Posterior vena cava (tissue), 2 donors: ENCODE measurements at places on chromosomes 6 and 20. TPM values are rescaled to one million over a fixed set of nuclear protein-coding genes. Genes with fewer than 3 reads are reported as not detected.
A peak's percentile ranks its signal among the peaks of the same experiment; 100 is the strongest.

DNA sequence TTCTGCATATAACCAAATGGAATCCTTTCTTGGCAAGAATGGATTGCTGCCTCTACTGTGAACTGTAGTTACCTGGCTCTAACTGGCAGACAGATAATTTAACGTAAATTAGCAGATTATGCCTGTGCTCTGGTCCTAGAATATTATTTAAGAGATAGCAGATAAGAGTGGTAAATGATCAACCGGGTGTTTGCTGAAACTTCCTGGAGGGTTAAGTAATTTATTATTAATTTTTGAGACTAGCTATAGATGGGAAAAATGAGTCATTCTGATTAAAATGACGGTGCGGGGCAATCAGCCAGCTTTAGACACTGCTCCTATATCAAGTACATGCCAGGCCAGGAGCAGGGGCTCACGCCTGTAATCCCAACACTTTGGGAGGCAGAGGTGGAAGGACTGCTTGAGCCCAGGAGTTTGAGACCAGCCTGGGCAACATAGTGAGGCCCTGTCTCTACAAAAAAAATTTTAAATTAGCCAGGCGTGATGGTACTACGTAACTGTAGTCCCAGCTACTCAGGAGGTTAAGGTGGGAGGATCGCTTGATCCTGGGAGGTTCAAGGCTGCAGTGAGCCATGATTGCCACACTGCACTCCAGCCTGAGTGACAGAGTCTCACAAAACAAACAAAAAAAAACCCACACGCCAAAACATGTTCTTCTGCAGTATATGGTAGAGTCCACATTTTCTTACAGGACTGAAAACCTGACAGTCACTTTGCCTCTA lies 22.6 kb downstream of the B4GALT5 start:
- DNase-seq = no peak

- no peak for DNase-seq
These were observed 5.9 kb downstream of the GTF2H5 start for GRCh38 chr6:158174024-158174423.

LRRC73 gene
- 0.90 TPM for total RNA-seq

DNA sequence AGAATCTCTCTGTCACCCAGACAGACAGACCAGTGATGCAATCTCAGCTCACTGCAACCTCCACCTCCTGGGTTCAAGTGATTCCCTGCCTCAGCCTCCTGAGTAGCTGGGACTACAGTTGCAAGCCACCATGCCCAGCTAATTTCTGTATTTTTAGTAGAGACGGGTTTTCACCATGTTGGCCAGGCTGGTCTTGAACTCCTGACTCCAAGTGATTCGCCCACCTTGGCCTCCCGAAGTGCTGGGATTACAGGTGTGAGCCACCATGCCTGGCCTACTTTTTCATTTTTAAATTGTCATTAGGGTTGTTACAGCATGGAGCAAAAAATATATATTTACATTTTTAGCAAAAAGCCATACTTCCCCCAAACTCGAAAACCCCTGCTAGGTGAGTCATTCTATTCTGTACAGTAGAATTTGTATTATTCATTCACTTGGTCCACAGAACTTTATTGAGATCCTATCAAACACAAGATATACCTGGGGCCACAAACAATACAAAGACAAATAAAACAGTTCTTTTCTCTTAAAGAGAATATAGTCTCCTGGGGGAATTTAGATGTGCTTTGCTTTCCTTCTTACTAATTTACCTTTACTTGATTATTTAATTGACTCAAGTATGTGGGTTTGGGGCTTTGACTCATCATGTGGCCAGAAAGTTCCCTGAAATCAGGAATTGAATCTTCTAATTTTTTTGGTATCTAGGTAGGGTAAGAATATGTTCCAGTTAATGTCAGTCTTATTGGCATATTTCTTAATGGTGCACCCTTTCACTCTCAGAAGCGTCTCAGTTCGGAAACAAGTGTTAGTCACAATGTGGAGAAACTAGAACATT lies 16.6 kb upstream of the CCND3 start:
- DNase-seq = no peak

CLPSL1 gene
- not detected for total RNA-seq

DNA sequence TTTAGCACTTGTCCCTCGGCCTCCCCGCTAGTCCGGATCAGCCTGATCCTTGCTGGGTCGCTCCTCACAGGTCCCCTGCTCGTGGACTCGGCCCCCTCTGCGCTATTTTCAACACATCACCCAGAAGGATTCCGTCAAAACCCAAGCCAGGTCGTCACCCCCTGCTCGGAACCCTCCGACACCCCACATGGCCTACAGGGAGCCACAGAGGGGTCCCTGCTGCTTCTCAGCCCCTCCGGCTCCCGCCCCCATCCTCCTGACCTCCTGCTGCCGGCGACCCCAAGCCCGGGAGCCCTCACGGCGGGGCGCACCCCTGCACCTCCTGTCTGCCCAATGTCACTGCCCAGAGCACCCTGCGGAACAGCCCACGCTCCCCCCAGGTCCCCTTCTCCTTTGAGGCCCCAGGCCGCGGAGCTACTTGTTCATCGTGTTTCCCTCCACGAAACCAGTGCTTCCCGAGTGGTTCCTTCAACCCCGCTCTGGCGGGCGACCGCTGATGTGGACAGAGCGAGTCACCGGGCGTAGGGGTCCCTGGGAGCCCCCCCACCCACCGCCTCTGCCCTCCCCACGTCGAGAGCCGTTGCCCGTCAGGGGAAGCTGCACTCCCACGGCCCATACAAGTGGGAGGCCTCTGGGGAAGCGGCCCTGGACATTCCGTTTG lies 638 bp upstream of the MYL9 start:
- peak; percentile 82 for DNase-seq

MCHR2 gene
- total RNA-seq = not detected

- DNase-seq = no peak
These were observed 262.2 kb downstream of the EYA4 start for GRCh38 chr6:133503336-133503729.

DNA sequence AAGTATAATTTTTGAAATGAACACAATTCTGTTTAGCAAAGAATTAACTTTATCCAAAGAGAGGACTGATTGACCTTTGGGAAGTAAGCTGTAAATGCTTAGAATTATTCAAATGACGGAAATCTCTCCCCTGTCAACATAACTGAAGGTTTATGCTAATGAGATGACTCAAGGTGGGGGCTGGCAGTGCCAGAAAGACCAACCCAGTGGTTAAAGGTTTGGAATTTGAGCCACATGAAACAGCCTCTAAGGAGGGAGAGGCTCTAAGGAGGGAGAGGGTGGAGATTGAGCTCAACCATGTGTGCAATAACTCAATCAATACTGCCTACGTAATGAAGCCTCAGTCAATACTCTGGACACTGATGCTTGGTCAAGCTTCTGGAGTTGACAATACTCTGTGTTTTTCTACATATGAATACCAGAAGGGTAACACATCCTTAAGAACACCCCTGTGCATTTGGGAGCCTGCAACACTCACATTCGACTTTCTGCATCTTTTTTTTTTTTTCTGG lies 123.4 kb upstream of the TENT5A start:
- no peak for DNase-seq

GRCh38 chr6:2124260-2124709 lies 121.1 kb downstream of the GMDS start:
- no peak for DNase-seq

GRCh38 chr20:63433351-63433750 lies 39.1 kb downstream of the KCNQ2 start:
- DNase-seq = no peak

DNA sequence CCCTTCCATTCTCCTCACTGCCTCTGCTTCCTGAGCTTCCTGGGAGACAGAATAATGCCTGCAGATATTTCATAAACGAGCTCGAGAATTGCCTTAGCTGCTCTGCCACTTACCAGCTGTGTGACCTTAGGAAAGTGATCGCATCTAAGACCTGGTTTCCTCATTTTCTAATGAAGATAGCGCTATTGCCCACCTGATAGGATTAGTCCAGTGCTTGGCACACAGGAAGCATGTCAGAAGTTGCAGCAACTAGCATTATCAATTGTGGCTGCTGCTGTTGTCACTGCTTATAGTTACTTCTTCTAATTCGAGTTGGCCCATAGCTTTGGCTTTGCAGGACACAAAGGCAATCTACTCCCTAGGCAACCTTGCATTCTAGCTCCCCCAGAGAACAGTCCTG lies 305.5 kb upstream of the SGK1 start:
- no peak for DNase-seq

C20orf96 gene
- 4.5 TPM for total RNA-seq

DNA sequence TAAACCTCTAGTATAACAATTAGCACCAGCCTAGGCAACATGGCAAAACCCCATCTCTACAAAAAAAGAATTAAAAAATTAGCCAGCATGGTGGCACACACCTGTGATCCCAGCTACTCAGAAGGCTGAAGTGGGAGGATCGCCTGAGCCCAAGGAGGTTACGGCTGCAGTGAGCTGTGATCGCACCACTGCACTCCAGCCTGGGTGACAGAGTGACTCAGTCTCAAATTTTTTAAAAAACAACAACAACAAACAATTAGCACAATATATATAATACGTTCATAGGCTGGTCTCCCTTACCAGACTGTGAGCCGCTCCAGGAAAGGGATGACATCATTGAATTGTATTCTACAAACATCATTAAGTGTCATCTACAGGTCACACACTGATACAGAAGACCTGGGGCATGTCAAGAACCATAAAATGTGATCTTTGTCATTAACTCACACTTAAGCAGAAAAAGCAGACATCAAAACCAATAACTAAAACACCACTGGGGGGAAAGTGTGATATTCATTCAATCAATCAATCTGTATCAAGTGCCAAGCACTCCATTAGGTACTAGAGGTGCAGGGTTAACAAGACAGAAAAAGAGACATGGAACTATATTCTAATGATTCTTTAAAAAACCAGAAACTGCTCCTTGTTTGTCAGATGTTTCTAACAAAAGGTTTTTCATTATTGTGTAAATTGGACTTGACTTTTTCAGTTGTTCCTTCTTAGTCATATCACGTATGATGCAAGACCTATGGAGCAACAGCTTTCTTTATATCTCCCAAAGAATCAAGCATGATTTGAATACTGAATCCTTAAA lies 17.8 kb downstream of the MAP3K5 start:
- no peak for DNase-seq

GRCh38 chr6:118650582-118651281 lies 659 bp downstream of the CEP85L start:
- DNase-seq = peak; percentile 87

GRCh38 chr20:57618091-57618763 lies 2.0 kb downstream of the ZBP1 start:
- DNase-seq = peak; percentile 48

SPATA25 gene
- 1.00 TPM for total RNA-seq

DNA sequence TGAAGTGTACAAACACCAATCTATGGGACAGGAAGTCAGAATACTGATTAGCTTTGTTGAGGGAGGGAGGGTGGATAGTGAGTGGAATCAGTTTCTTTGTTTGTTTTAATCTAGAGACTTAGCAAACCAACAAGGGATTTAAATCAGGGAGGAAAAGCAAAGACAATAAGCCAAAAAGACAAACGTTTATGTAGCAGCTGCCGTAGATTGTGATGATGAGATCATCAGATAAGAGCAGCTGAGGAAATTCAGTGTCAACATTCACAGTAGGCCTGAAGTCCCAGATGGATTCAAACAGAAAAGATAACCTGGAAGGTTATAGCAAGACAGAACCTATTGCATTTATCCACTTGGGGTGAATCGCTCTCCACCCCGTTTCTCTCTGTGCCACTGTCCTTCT lies 104.9 kb upstream of the SYNDIG1 start:
- DNase-seq = no peak

DNA sequence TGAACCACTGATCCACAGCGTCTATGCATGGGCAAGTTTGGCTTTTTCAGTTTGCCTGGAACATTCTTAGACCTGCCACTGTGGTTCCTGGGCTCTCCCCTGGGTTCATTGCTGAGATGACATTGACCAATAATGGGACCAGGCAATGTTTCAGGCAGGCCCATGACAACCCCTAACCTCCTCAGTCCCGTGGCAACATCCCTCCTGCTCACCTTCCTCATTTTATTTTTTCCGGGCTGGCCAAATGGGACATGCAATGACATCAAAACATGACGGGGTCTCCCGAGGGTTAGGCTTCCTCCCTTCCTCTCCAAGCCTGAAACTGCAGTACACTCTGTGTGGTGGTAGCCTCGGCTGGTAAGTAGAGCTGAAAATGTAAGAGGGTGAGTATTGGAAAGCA lies 234.0 kb upstream of the RREB1 start:
- DNase-seq = no peak

GRCh38 chr6:73134588-73134987 lies 90.7 kb downstream of the KHDC1L start:
- DNase-seq = peak; percentile 62

ID4 gene
- 74.9 TPM for total RNA-seq

TMC2 gene
- 0.56 TPM for total RNA-seq

DPPA5 gene
- total RNA-seq = not detected

DNA sequence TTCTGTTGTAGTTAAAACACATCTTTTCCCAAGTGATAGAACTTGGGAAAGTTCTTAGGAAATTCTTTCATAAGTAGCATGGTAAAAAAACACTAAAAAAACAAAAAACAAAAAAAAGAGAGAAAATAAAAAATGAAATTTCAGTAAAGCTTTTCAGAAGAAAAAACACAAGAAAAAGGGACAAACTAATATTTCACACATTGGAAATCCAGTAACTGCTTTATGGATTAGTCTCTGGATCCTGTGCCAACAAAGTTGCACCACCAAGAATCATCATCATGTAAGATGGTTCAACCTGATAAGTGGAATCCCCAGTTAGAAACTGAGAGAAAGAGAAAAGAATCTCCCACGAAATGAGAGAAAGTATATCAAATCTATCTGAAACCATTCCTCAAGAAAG lies 144.2 kb downstream of the GMDS start:
- no peak for DNase-seq

- DNase-seq = no peak
These were observed 1.2 kb downstream of the OGFRL1 start for GRCh38 chr6:71289802-71290175.

DNA sequence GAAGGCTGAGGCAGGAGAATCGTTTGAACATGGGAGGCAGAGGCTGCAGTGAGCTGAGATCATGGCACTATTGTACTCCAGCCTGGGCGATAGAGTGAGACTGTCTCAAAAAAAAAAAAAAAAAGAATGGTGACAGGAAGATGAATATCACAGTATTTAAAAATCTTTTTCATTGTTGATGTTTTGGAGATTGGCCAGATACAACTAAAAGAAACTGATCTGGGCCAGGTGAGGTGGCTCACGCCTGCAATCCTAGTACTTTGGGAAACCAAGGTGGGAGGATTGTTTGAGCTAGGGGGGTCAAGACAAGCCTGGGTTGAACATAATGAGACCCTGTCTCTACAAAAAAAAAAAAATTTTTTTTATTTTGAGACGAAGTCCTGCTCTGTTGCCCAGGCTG lies 52.1 kb downstream of the TRAF3IP2 start:
- no peak for DNase-seq

MUC21 gene
- total RNA-seq = not detected

ALDH5A1 gene
- total RNA-seq = 4.8 TPM

MAPK13 gene
- total RNA-seq = 10.1 TPM

IL17A gene
- total RNA-seq = not detected

DNA sequence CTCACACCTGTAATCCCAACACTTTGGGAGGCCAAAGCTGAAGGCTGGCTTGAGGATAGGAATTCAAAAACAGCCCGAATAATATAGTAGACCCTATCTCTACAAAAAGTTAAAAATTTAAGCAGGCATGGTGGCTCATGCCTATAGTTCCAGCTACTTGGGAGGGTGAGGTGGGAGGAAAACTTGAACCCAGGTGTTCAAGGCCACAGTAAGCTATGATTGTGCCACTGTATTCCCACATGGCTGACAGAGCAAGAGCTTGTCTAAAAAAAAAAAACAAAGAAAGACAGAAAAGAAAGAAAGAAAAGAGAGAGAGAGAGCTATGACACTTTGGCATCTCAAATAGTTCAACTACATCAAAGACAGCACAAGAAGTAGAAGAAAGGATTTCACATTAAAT lies 33.2 kb downstream of the DCDC2 start:
- DNase-seq = no peak
